ENCODE measurements at places on chromosomes 1 and 21.

- no peak for DNase-seq
These were observed 104.7 kb downstream of the PCP4 start for GRCh38 chr21:39971956-39972355.

GRCh38 chr1:29227511-29227910, 3.2 kb downstream of the MECR start:
- no peak for DNase-seq

DNA sequence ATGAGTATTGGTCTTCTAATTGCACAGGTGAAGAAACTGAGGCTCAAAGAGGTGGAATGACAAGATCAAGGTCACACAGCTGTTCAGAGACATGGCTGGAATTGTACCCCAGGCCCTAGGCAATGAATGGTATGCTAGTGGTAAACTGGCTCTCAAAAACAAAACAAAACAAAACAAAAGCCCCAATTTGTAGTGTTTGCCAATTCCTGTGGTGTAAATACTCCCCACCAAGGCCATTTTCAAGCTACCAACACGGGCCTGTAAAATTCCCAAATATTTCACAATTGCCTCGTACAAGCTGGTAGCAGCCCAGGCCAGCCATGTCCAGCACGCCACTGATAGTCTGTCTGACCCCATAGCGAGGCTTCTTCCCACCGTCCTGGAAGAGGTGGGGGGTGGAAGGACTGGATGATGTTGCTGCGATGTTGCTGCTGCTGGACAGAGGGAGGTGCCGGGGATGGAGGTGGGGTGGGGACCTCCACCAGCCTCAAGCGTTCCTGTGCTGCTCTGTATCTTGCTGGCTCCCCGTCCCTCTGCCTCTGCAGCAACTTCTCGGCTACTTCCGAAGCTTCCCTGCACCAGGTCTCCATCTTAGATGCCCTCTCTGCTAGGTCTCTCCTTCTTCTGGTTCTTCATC, 62.2 kb upstream of the RUNX3 start:
- no peak for DNase-seq

- DNase-seq, result no peak
These were observed 16.8 kb upstream of the HHAT start for GRCh38 chr1:210311726-210312493.

DNA sequence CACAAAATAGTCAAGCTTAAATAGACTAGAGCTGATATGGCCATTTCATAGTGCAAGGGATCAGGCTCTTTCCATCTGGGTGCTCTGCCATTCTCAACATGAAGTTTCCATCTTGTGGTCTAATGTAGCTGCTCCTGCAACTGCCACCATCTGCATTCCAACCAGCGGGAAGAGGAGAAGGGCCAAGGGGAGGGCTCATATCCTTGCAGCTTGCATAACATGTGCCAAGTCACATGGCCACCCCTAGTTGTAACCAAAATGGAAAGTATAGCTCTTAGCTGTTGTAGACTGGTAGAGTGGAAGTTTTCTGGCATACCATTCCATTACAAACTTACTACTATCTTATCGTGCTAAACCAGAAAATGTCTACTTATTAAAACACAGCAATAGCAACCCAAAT, 38.9 kb upstream of the IVNS1ABP start:
- no peak for DNase-seq

DNA sequence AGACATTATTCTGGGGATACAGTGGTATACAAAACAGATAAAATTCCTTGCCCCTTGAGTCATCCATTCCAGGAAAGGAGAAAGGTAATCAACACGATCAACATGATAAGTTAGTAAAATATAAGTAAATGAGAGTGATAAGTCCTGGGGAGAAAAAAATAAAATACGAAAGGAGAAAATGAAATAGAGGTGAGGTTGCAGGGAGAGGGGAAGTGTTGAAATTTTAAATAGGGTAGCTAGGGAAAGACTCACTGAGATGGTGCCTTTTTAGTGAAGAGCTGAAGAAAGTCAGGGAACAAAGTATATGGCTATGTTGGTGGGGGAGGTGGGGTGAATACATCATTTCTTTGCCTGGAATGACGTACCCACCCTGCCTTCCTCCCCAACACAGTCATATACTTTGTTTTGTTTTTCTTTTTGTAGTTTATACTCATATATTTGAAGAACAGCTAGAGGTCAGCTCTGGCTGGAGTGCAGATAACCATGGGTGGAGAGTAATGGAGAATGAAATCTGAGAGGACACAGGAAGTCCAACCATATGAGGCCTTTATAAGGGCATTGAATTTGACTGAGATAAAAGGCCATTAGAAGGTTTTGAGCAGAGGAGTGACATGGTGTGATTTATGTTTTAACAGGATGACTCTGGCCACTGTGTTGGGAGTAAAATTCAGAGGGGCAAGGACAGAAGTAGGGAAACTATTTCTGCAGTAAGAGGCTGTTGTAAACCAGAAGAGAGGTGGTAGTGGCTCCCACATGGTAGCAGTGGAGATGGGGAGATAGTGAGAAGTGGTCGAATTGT, 54.8 kb downstream of the OSBPL9 start:
- no peak for DNase-seq

GRCh38 chr1:157147906-157148700, 9.9 kb upstream of the ETV3 start:
- no peak for DNase-seq

DNA sequence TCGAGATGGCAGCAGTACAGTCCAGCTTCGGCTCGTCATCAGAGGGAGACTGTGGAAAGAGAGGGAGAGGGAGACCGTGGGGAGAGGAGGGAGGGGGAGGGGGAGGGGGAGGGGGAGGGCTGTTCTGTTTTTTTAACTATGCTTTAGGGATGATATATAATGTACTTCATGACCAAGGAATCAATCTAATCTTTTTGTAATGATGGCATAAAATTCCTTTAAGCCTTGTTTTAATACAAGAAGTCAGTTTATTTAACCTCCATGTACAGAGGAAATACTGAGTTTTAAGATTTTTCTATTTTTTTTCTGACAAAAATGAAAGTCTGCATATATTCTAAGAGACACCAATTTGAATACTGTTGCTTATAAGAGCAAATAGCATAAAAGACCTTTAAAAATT, 41.9 kb downstream of the PTBP2 start:
- DNase-seq, result no peak

GRCh38 chr1:247111259-247111699, 7.1 kb upstream of the ZNF669 start:
- DNase-seq, result no peak

DNA sequence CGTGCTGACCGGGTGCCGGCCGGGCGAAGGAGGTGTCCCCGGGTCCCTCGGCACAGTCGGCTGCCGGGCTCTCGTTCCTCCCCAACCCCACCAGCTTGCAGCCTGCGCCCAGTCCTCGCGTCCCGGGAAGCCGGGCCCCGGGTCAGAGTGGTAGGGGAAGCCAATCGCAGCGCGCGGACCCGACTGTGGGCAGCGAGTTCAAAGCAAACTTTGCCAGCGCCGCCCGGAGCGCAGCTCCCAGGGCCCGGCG, 328 bp downstream of the MYCL start:
- no peak for DNase-seq

DNA sequence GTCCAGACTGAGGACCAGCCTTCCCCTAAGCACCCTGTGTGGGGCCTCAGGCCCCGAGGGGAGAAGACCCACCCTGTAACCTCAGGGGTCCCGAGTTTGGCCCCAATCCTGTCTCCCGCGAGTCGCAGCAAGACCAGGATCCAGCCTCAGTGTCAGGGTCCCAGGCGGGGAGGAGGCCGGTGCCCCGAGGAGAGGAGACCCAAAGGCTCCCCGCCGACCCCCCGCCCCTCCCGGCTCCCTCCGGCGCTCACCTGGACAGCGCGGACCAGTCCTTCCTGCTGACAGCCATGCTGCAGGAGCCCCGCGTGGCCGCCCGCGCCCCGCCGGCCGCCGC, at the start of gene LAD1:
Gene LAD1, minus strand, starts transcription at position 307 of the 334 bp plus-strand sequence. Its CDS starts 18 bp downstream, at position 289.
- DNase-seq, result no peak

- no peak for DNase-seq
These were observed 42.0 kb downstream of the ACOT7 start for GRCh38 chr1:6351480-6352137.

GRCh38 chr1:24908591-24909259, 21.4 kb downstream of the RUNX3 start:
- no peak for DNase-seq

DNA sequence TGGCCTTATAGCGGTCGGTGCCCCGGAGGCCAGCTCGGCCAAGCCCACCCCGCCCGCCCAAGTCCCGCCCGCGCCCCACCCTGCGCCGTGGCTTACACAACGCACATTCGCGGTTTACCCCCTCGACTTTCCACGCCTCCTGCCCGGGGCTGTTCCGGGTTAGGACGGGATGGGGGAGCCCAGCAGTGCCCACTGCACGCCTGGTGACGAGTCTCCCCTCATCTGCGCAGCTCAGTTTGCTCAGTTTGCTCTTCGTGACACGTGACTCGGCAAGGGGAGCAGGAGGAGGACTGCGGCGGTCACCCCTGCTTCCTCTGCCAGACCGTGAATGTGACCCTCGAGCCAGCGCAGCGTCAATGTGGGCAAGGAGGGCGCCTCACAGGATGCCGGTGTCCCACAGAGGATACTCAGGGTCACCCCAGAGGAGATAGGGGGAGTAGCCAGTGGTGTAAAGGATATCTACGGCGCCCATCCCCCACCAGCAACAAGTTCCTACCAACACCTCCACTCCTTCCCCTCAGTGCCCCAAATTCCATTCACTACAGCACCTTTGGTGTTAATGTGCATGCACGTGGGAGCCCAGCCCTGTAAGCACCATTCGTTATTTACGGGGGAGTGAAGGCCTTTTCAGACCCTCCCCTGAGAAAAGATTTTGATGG, 350 bp upstream of the S100A6 start:
- DNase-seq, result no peak

GRCh38 chr1:222582099-222582774, 7.5 kb downstream of the TAF1A start:
- DNase-seq, result no peak

GRCh38 chr1:117120774-117121588, 568 bp downstream of the TRIM45 start:
- no peak for DNase-seq

DNA sequence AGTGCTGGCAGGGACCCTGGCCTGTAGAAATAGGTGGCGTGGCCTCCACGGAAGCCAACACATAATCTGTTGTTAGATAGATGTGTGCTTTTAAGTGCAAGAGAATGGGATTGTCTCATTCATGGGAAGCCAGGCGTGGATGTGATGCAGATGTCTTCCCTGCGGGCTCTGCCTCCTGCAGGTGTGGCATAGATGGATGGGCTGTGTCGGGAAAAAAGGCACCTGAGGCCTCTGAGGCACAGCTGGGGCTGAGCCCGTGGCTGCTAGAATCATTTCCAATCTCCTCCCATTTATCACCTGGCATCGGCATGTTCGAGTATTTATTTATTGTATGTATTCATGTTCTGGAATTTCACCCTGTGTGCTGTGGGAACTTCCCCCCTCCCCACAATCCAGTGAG, 353.4 kb upstream of the AJAP1 start:
- DNase-seq, result no peak

DNA sequence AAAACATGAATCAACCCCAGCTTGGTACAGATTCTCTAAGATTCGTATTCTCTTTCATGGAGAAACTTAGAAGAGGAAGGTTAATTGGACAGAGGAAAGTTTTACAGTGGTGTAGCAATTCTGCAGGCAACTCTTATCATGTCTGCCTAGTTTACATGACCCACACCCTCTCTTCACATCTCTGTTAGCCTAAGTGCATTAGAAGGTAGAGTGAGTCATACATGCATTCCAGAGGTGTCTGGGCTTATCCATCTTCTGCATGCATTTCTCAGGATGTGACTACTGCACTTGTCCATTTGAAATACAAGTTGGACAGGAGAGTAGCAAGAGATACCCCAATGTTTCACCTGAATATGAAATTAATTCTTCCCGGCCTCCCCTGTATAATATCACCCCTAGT, 578.4 kb upstream of the NCAM2 start:
- no peak for DNase-seq

- DNase-seq, result no peak
These were observed 57.4 kb upstream of the TMPRSS15 start for GRCh38 chr21:18460979-18461378.

- DNase-seq, result no peak
These were observed 32.6 kb upstream of the FMO2 start for GRCh38 chr1:171152549-171152948.

GRCh38 chr1:40948741-40949443, 30.6 kb upstream of the CTPS1 start:
- no peak for DNase-seq

GRCh38 chr1:44685881-44686280, 11.4 kb downstream of the ARMH1 start:
- DNase-seq, result no peak

- no peak for DNase-seq
These were observed 14.4 kb upstream of the CAMTA1 start for GRCh38 chr1:6770751-6771440.

GRCh38 chr1:23742670-23743286, 493 bp upstream of the ELOA start:
- no peak for DNase-seq

- DNase-seq, result no peak
These were observed 24.1 kb upstream of the SLC2A5 start for GRCh38 chr1:9093581-9093980.

GRCh38 chr21:18204931-18205330, 39.7 kb upstream of the CHODL start:
- DNase-seq, result no peak

DNA sequence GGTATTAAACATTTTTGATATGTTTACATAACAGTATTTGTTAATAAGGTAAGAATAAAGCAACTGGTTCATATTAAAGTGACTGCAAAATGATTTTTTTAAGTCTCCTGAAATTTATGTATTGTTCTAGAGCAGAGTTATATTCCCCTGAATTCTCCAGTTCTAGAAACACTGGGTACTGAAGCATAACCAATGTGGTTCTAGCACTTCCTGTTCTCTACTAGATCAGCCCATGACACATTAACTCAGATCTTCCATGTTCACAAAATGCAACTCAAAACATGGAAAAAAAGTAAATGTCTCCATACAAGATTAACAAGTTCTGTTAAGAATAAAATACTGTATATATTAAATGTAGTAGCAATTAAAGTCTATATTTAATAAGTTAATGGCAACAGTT, 3.9 kb downstream of the NEGR1 start:
- no peak for DNase-seq

DNA sequence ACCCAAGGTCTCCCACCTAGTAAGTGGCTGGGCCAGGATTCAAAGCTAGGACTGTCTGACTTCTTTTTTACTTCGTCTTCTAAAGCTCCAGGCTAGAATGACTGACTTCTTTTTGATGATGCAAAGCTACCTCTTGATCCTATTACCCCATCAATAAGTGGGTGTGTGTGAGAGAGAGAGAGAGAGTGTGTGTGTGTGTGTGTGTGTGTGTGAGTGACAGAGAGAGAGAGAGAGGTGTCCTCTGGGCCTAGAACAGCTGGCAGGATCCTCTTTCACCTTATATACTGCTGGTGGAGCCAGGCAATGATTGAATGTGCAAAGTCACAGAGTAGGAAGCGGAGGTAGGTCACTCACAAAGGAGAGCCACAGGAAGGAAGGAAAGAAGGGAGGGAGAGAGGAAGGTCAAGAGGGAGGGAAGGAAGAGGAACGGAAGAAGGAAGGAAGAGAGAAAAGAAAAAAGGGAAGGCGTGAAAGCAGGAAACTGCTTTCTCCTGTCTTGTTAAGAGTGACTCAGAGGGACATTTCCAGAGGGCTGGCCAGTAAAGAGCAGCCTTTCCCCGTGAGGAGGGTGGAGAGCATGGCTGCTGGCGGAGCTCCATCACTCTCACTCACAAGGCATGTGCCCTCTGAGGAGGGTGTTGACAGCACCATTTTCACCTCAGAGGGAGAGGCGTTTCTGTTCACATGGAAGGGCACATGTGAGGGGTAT, 68.9 kb downstream of the CDC7 start:
- no peak for DNase-seq

All from cortex of kidney (tissue), 1 donor.